Fibroblast of skin of left biceps (primary cell): ENCODE measurements at places on chromosomes 12 and 14.
A peak's percentile ranks its signal among the peaks of the same experiment; 100 is the strongest.

DNA sequence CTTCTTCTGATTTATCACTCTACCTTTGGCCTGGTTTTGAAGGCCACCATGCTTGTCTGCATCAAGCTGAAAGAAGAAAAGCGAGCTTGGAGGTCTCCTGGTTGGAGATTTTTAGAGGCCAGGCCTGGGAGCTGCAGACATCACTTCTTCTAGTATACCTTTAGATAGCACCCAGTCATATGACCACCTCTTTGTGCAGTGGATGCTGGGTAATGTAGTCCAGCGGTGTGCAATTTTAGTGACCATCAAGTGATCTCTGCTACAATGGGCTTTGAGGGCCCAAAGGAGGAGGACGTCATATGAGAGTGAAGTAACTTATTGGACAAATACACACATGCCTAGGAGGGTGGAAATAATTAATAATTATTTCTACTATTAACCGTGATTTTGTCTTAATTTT, 15.2 kb upstream of the WNT5B start:
- no peak for DNase-seq

DNA sequence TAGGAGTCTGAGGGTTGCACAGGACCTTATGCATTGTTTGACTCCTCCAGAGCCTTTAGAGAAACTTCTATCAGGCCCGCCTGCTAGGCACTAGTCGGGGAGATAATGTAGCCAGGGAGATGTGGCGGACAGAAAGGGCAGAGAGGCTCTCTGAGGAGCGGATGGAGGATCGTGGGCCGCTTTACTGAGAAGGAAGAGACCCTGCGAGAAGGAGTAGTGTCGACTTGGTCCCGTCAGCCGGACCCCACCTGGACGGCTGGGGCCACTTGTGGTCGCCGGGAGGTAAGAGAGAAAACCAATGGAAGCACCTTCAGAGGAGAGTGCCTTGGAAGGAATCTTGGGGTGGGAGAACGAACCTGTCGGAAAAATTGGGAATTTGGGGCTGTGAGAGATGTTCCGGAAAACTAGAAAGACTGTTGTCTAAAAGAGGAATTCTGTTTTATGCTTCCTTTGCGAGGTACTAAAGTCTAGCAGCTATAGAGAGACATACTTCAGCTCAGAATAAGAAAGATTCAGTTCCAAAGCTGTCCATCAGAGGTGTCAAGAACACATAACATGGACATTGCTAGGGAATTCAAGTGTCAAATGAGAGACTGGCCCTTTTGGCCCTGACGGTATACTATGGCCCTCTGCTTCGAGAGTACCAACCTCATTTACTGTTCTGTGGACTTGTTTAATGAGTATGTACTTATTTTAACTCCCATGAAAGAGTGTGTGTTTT, 660 bp upstream of the MCRS1 start:
- no peak for DNase-seq

DNA sequence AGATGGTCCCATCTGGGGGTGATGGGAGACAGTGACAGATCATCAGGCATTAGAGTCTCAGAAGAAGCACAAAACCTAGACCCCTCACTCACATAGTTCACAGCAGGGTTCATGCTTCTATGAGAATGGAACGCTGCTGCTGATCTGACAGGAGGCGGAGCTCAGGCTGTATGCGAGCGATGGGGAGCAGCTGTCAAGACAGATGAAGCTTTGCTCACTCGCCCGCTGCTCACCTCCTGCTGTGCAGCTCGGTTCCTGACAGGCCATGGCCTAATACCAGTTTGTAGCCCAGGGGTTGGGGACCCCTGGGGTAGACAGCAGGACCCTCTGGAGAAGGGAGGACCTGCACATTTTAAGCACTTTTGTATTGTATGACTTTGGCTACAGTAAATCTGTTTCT, 111.2 kb downstream of the LGMN start:
- no peak for DNase-seq

- no peak for DNase-seq
Measured at GRCh38 chr12:127070515-127071157, 1196.3 kb upstream of the TMEM132C start.

DNA sequence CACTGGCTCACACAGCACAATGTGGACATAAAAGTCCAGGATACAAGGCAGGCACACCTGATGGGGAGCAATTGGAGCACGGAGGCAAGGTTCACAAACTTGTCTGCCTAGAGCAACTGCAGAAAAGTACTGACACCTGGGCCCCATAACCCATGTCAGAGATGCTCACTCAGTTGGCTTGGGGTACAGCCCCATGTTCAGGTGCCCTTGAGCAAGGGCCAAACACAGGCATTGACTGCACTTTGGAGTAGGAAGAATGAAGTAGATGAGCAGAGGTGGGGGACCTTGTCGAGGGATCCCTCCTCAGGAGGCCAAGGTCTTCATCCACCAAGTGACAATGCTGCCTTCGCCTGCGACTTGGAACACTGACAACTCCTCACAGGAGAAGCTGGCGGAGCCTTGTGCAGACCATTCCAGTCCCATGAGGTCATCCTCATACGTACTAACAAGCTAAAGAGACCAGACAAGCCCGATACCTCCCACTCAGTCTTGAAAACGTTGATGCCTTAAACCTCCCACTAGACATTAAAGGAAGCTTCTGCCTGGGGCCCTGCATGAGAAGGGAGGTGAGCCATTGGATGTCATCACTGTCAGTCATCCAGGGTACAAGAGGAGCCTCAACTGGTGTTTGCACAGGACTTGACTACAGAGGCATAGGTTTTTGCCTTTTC, 42.5 kb upstream of the C14orf180 start:
- peak; percentile 1 for DNase-seq

DNA sequence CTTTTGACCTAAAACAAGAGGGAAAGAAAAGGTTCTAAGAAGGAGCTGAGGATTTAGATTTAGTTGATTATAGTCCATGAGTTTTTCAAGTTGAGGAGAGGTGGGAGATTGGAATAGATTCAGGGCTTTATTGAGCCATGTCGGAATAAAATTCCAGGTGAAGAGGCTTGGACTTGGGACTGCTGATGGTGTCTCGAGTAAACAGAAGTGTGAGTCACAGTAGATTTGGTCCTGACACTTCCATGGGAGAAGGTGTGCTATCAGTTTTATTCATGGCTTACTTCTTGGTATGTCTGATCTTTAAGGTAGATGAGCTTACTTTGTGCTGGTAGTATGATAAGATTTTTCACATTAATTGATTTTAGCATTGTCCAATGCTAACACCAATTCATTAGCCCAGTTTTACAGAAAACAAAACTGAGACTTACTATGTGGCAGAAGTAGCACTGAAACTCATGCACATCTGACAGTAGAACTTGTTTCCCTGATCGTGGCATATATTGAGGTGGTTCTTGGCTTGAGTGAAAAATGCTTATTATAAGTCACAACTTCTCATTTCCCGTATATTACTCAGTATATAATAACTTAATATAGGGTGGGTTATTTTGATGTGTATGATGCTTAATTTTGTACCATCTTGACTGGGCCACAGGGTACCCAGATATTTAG, 172.4 kb upstream of the IGF1 start:
- DNase-seq, result no peak
